Lower leg skin (tissue), 4 donors: ENCODE measurements at places on chromosomes 7 and 10. TPM values are rescaled to one million over a fixed set of nuclear protein-coding genes. Genes with fewer than 3 reads are reported as not detected.

Gene HIP1
- 25.5 TPM for total RNA-seq

Gene CACNB2
- 7.6 TPM for total RNA-seq

DNA sequence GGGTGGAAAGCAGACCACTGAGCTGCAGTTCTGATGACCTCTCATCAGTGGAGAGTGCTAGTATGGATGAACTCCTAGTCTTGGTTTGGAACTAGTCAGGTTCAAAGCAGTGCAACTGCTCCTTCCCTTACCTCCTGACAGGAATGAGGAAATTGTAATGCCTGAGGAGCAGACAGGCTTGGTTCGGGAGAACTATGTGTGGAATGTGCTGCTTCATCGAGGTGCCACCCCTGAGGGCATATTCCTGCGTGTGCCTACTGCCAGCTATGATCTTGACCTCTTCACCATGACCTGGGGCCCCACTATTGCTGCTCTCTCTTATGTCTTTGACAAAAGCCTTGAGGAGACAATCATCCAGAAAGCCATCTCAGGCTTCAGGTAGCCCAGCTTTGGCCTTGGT lies 27.4 kb upstream of the NFKB2 start:
- no peak for DNase-seq

Gene RAMP3
- total RNA-seq, result 26.8 TPM
